ENCODE measurements at places on chromosomes 13 and 19. TPM values are rescaled to one million over a fixed set of nuclear protein-coding genes. Genes with fewer than 3 reads are reported as not detected.
A peak's percentile ranks its signal among the peaks of the same experiment; 100 is the strongest.

GRCh38 chr13:23504180-23504579 lies 66.0 kb upstream of the TNFRSF19 start:
- no peak overlapping the region for H3K4me3 ChIP-seq
- H3K27me3 ChIP-seq: peaks cover 12% of the 10 kb centered on the region
- H3K27ac ChIP-seq: no peak overlapping the region
- H3K4me1 ChIP-seq: no peaks in the 10 kb centered on the region
- DNase-seq: no peak
- H3K36me3 ChIP-seq: no peaks in the 10 kb centered on the region

DNA sequence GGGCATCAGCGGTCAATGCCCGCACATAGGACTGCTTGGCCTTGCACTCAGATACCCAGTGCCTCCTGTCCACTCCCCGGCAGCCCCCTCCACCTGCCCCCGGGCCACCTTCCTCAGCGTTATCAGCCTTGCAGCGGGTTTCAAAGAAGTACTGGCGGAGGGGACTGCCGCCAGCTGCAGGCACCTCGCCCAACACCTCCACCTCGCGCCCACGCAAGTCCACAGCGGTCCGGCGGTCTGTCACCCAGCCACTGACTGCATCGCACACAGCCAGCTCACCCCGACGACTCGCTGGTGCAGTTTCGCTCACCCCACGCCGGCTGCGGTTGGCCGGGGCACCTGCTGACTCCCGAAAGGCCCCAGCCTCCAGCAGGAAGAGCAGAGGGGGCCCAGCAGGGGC lies 3.2 kb downstream of the NTF4 start:
- H3K36me3 ChIP-seq: no peaks in the 10 kb centered on the region
- DNase-seq: no peak
- H3K4me1 ChIP-seq: peaks cover 17% of the 10 kb centered on the region
- no peak overlapping the region for H3K4me3 ChIP-seq
- H3K27ac ChIP-seq: no peak overlapping the region

DNA sequence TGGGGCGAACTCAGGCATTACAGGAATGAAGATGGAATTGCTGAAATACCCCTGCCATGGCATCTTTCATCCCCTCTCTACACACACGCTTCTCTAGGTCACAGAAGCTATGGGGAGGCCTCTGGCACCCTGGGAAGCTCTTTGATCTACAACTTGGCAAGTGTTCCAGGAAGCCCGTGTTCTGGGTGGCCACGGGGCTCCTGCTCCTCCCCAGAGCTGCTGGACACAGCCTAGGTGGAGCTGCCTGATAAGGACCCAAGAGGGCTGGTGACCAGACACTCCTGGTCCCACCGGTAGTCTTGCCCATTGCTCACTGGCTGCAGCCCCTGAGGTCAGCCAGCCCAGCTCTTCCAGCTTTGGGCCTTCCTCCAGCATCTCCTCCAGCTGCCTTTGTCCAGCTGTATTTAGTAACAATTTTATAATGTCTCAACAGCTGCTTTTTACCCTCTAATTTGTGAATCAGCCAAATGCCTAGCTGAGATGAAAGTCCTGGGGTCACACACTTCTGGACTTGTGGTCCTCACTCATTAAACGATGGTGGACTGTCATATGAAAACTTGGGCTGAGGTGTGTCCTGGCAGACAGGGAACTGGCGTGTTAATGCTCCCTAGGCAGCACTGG lies 72.8 kb upstream of the SPATA13 start:
- no peak overlapping the region for H3K4me3 ChIP-seq
- DNase-seq: no peak
- peaks cover 13% of the 10 kb centered on the region for H3K27me3 ChIP-seq
- H3K36me3 ChIP-seq: no peaks in the 10 kb centered on the region

- H3K36me3 ChIP-seq: peaks cover 13% of the 10 kb centered on the region
- no peak for DNase-seq
- H3K4me1 ChIP-seq: peaks cover 33% of the 10 kb centered on the region
- H3K4me3 ChIP-seq: no peak overlapping the region
Measured at GRCh38 chr19:1214862-1215731, 9.5 kb downstream of the STK11 start.

GRCh38 chr13:44576351-44577235 lies 463 bp upstream of the TSC22D1 start:
- H3K27me3 ChIP-seq: peaks cover 17% of the 10 kb centered on the region
- peak overlapping the region; percentile 95 for H3K4me3 ChIP-seq
- H3K27ac ChIP-seq: peak overlapping the region; percentile 95
- peaks cover 16% of the 10 kb centered on the region for H3K36me3 ChIP-seq

GRCh38 chr13:33123066-33123859 lies 107.0 kb downstream of the KL start:
- no peak overlapping the region for H3K4me3 ChIP-seq
- no peak overlapping the region for H3K27ac ChIP-seq
- no peaks in the 10 kb centered on the region for H3K27me3 ChIP-seq
- no peaks in the 10 kb centered on the region for H3K4me1 ChIP-seq
- no peaks in the 10 kb centered on the region for H3K36me3 ChIP-seq

- H3K4me3 ChIP-seq: no peak overlapping the region
- no peaks in the 10 kb centered on the region for H3K4me1 ChIP-seq
- no peak overlapping the region for H3K27ac ChIP-seq
- H3K36me3 ChIP-seq: no peaks in the 10 kb centered on the region
- DNase-seq: no peak
Measured at GRCh38 chr13:74683411-74683810, 549.2 kb upstream of the KLF12 start.

GRCh38 chr13:103282571-103283450 lies 216.6 kb upstream of the SLC10A2 start:
- no peaks in the 10 kb centered on the region for H3K4me1 ChIP-seq
- no peaks in the 10 kb centered on the region for H3K36me3 ChIP-seq
- H3K27ac ChIP-seq: no peak overlapping the region
- H3K27me3 ChIP-seq: peaks cover 4% of the 10 kb centered on the region

DNA sequence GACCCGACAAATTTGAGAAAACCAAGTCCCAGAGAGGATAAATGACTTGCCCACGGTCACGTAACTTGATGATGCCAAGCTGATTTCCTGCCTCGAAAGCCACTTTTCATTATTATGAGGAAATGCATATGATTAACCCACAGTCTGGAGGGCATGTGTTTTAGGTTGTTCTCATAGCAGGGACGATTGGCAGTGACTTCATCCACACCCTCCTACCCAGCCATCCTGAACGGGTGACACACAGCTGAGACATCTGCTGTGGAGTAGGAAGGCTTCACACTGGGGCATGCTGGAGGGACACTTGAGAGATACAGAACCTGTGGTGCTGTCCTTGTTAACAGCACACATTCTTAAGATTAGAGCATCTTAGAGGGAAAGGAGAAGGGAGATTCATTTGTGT lies 65.4 kb upstream of the WDFY2 start:
- no peaks in the 10 kb centered on the region for H3K27me3 ChIP-seq
- DNase-seq: no peak
- H3K4me3 ChIP-seq: no peak overlapping the region
- peaks cover 28% of the 10 kb centered on the region for H3K4me1 ChIP-seq

GRCh38 chr13:87925006-87925405 lies 253.8 kb downstream of the SLITRK5 start:
- H3K36me3 ChIP-seq: no peaks in the 10 kb centered on the region
- no peak overlapping the region for H3K4me3 ChIP-seq
- DNase-seq: no peak
- no peak overlapping the region for H3K27ac ChIP-seq
- no peaks in the 10 kb centered on the region for H3K4me1 ChIP-seq

DNA sequence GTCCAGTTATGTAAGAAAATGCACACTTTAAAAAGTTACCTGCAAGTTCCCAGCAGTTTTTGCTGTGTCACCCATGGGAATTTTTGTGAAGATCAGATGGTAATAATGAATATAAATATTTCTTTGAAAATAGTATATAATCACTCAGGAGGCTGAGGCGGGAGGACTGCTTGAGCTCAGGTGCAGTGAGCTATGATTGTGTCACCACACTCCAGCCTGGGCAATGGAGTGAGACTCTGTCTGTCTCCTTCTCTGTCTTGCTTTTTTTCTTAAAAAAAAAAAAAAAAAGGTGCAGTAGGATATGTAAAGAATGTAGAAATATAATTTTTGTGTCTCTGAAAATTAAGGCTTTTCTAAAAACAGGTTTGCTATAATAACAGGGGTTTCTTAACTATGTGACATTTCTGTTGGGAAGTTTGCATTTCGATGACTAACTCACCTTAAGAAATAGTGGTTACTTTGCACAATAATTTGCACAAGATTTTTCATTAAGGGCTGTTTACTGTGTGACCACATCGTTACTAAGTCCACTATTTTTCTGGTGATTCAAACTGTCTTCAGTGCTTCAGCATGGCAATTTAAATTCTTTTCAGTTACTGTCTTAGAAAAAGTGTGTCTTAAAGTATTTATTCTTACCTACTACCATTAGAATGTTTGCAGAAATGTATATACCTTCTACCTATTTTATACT lies 37.3 kb downstream of the DNAJC3 start:
- H3K27ac ChIP-seq: no peak overlapping the region
- no peaks in the 10 kb centered on the region for H3K27me3 ChIP-seq

GRCh38 chr19:13401388-13401787 lies 104.9 kb downstream of the CACNA1A start:
- no peaks in the 10 kb centered on the region for H3K27me3 ChIP-seq
- no peaks in the 10 kb centered on the region for H3K4me1 ChIP-seq
- no peak for DNase-seq
- H3K4me3 ChIP-seq: no peak overlapping the region
- no peaks in the 10 kb centered on the region for H3K36me3 ChIP-seq

GRCh38 chr19:55581823-55582223 lies 1.2 kb upstream of the ZNF579 start:
- H3K4me1 ChIP-seq: peaks cover 35% of the 10 kb centered on the region
- no peak for DNase-seq
- no peak overlapping the region for H3K27ac ChIP-seq
- H3K4me3 ChIP-seq: peak overlapping the region; percentile 78
- peaks cover 17% of the 10 kb centered on the region for H3K27me3 ChIP-seq
- H3K36me3 ChIP-seq: peaks cover 10% of the 10 kb centered on the region

DNA sequence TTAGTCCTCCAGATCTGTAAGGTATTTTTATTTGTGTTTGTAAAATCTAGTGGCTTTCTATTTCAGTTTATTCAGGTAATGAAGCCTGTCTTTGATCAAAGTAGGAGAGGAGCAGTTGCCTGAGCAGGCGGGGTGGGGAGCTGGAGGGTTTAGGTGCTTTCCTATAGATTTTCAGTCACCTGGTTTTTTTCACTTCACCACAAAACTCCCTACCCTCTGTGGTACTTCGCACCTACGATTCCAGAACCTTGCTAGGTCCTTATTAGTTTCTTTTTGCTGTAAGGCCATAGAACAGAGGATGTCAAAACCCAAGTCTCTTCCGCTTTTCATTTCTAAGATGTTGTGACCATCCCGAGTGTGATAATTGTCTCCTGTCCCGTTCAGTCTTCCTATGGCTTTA lies 26.6 kb downstream of the SLAIN1 start:
- H3K4me1 ChIP-seq: peaks cover 37% of the 10 kb centered on the region
- H3K27ac ChIP-seq: no peak overlapping the region
- no peak for DNase-seq
- H3K4me3 ChIP-seq: no peak overlapping the region

- H3K4me1 ChIP-seq: peaks cover 15% of the 10 kb centered on the region
- H3K4me3 ChIP-seq: no peak overlapping the region
- peaks cover 16% of the 10 kb centered on the region for H3K36me3 ChIP-seq
- H3K27me3 ChIP-seq: no peaks in the 10 kb centered on the region
- peak overlapping the region; percentile 68 for H3K27ac ChIP-seq
- no peak for DNase-seq
Measured at GRCh38 chr19:1247748-1248138, 640 bp upstream of the MIDN start.

DNA sequence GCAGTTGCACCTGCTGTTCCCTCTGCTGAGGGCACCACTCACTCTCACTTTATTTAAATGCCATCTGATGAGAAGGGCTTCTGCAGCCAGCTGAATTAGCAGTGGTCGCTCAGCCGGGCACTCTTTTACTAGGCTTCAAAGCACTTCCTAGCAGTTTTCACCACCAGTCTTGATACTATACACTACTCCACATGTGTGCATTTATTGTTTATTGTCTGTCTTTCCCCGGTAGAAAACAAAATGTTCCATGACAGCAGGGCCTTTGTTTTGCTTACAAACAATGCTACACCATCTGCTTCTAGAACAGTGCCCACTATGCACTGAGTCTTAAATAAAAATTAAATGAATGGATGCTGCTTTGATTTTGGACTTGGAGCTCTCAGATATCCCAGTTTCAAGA lies 404.9 kb downstream of the FGF14 start:
- H3K27ac ChIP-seq: no peak overlapping the region
- no peak overlapping the region for H3K4me3 ChIP-seq
- no peaks in the 10 kb centered on the region for H3K36me3 ChIP-seq
- DNase-seq: no peak
- no peaks in the 10 kb centered on the region for H3K4me1 ChIP-seq

GRCh38 chr13:36606060-36606459 lies 67.8 kb upstream of the SERTM1 start:
- no peaks in the 10 kb centered on the region for H3K4me1 ChIP-seq
- H3K27ac ChIP-seq: no peak overlapping the region
- H3K36me3 ChIP-seq: no peaks in the 10 kb centered on the region
- no peak for DNase-seq
- no peak overlapping the region for H3K4me3 ChIP-seq
- no peaks in the 10 kb centered on the region for H3K27me3 ChIP-seq

DNA sequence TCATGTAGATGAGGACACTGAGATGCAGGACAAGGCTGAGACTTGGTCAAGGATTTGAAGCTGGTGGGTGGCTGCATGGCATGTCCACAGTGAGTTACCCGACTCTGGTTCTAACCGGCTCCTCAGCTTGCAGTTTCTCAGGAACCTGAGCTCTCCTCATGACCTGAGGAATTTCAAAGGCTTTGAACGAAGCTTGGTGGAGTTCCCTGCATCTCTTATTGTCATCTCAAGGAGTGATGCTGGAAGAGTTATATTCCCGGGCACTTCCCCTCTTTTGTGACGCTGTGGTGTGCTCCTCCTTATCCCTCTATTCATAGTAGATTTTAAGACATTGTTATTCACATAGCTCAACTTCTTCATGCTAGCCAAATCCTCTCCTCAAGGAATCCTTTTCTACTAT lies 500.1 kb upstream of the HTR2A start:
- no peaks in the 10 kb centered on the region for H3K36me3 ChIP-seq
- no peak overlapping the region for H3K4me3 ChIP-seq
- no peaks in the 10 kb centered on the region for H3K27me3 ChIP-seq
- no peak overlapping the region for H3K27ac ChIP-seq

- H3K36me3 ChIP-seq: peaks cover 9% of the 10 kb centered on the region
- H3K4me1 ChIP-seq: peaks cover 46% of the 10 kb centered on the region
- no peaks in the 10 kb centered on the region for H3K27me3 ChIP-seq
- DNase-seq: peak; percentile 74
- peak overlapping the region; percentile 82 for H3K4me3 ChIP-seq
- peak overlapping the region; percentile 99 for H3K27ac ChIP-seq
Measured at GRCh38 chr13:75326173-75327134, 155.5 kb downstream of the TBC1D4 start.

CDX2 gene
- total RNA-seq: not detected

IQCN gene
- total RNA-seq: 6.3 TPM

LIM2 gene
- not detected for total RNA-seq

CD33 gene
- total RNA-seq: 3.7 TPM

COX7A1 gene
- not detected for total RNA-seq

CBY2 gene
- not detected for total RNA-seq

TMEM86B gene
- total RNA-seq: 12.7 TPM

SYCN gene
- total RNA-seq: not detected

TPTE2 gene
- total RNA-seq: 0.17 TPM

MAP4K1 gene
- total RNA-seq: 282 TPM

ZNF586 gene
- 26.8 TPM for total RNA-seq
